Neural crest cell (in vitro differentiated cells): ENCODE measurements at places on chromosomes 4 and X. TPM values are rescaled to one million over a fixed set of nuclear protein-coding genes. Genes with fewer than 3 reads are reported as not detected.

- no peak for DNase-seq
Observed at GRCh38 chr4:183596067-183596757, 62.8 kb downstream of the RWDD4 start.

DNA sequence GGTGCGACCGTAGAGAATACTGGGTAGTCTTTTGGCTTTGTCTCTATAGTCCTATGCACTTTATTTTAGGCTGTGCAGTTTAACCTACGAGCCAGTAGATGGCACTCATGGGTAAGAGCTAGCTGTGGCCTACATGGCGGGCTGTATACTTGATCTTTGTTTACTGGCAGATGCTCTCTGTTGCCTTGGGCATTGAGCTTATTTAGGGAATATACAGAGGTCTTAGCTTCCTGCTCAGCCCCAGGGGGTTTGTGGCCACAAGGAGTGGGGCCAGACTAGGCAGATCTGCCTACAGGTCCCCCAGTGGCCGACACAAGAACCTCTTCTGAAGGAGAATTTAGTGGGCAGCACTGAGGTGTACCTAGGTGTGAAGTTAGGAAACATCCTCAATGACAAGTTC is 227.6 kb upstream of the HDX start:
- peak; percentile 2 for DNase-seq

- DNase-seq = no peak
Observed at GRCh38 chr4:154490234-154490582, 1.4 kb downstream of the DCHS2 start.

GRCh38 chrX:137574102-137574783 is 8.3 kb downstream of the ZIC3 start:
- no peak for DNase-seq

GRCh38 chr4:35934320-35934981 is 309.9 kb downstream of the ARAP2 start:
- DNase-seq = no peak

- DNase-seq = no peak
Observed at GRCh38 chr4:131644619-131645018, 1504.5 kb upstream of the PCDH10 start.

- no peak for DNase-seq
Observed at GRCh38 chrX:18895189-18895951, 88.5 kb downstream of the PHKA2 start.

DNA sequence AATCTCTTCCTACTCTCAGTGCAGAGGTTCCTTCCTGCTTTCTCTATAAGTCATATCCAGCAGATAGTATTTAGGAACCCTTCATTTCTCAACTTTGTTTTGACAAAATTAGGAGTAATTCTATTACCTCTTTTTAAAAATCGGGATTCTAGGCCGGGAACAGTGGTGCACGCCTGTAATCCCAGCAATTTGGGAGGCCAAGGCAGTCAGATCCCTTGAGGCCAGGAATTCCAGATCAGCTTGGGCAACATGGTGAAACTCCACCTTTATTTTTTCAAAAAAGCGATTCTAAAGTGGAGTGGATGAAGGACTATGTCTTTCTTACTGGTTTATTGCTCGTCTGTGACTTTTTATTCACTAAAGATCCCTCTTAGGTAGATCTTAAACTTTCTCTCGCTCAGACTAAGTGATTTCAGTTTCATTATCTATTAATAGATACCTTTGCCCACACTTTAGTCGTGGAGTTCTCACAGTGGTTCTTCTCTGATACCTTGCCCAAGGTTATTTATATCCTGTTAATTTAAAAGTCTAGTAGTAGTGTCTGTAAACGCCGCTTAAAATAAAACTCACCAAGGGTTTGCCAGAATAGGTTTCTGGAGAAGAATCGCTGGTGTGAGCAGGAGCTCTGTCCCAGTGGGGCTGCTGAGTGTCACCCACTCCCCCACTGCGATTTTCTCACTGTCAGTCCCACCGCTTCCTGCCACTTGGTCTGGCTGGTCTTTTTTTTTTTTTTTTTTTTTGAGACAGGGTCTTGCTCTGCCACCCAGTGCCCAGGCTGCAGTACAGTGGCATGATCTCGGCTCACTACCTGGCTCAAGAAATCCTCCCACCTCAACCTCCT is 27.0 kb upstream of the TMEM131L start:
- no peak for DNase-seq

DNA sequence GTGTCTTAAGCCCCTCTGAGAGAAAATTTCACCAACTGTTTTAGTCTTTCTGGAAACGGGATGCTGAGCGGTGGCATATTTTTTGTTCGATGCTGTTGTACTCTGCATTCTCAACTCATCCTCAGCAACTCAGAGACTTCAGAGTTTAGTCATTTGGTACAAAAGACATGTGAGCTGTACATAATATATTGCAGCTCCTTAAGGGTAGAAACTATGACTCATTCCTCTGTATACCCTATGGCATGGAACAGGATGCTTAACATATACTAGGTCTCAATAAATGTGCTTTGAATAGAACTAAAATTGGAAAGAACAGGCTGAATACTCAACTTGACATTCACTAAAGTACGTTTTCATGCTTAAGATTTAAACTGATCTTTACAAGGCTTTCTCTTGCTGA is 130.5 kb upstream of the SLITRK2 start:
- no peak for DNase-seq

GRCh38 chrX:47625365-47625764 is 4.4 kb downstream of the CFP start:
- no peak for DNase-seq

DNA sequence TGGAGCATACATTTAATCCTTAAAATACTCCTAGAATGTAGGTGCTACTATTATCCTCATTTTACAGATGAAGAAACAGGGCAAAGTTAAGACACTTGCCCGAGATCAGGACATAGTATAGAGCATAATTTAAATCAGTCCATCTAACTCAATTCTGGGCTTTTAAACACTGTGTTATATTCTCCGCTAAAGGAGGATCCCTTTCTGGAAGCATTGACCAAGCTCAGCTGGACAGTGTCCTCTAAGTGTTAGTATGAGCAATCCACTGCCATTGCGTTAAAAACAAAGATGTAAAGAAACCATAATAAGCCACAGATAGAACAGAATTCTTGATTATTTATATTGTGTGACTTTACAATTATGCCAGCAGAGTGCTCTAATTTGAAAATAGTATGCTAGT is 207.0 kb downstream of the ARHGAP24 start:
- DNase-seq = no peak

- no peak for DNase-seq
Observed at GRCh38 chr4:57465321-57466056, 355.3 kb upstream of the IGFBP7 start.

GRCh38 chr4:184400891-184401290 is 73.5 kb downstream of the IRF2 start:
- no peak for DNase-seq

DNA sequence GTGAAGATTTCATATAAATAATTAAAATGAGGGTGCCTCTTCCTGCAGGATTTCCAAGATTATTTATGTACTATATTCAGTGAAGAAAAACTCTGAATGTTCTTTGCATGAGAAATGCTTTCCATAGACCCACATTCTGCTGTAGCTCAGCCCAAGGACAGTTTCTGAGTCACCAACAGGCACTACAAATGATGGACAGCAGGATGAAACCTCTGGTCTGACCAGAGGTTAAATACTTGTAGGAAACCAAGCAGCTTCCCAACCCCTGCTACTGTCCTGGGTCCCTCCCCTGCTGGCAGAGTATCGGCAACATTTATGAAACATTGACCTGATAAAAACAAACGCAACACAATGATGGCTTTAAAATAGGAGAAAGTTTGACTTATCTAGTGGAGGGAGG is 73.1 kb downstream of the CXXC4 start:
- no peak for DNase-seq

DNA sequence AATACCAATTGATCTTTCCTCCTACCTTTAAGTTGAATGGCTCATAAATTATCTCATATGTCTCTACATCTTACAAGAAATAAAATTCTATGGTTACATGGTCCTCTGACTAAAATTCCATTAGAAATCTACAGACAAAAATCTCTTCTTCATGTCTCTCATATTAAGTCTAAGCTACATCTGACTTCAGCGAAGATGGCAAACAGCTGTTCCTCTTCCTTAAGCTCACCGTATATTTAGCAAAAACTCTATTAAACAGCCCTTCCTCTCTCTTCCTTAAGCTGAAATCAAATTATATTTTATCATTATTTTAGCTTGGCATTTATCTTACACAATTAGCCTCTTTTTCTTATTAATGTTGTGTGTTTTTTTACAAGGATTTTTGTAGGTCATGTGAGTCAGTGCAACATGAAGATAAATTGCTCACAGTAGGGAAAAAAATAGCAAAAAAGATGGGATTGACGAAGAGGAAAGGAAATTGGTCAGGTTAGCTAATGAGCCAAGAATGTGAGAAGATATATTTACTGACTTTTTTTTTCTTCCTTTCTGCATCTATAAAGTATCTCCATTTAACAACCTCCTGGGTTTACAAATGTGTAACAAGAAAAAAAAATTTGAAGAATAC is 2412.8 kb downstream of the ARAP2 start:
- DNase-seq = no peak

- no peak for DNase-seq
Observed at GRCh38 chr4:81038636-81039350, 8.3 kb downstream of the BMP3 start.

- DNase-seq = no peak
Observed at GRCh38 chrX:33171041-33171440, 40.3 kb downstream of the DMD start.

DNA sequence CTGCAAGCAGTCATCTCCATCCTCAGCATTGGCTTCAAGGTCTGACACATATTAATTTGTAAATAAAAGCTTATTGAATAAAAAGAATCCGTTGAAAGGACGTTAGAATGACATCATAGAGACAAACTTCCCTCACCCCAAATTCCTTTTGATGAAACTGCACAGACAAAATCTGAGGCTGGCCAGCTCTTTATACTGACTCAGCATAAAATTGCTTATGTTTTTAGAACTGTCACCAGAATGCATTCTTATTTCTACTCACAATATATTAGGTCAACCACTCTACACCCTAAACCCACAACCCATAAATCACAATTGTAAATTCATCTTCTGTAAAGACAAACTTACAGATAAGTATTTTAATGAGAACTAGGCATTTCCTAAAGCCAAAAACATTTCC is 359.2 kb upstream of the TEX13C start:
- DNase-seq = no peak

- DNase-seq = peak; percentile 33
Observed at GRCh38 chr4:138242076-138242833, at the start of gene SLC7A11. Gene SLC7A11 (minus strand): TSS chr4:138242349. CDS start chr4:138242069, 280 bp downstream.

- no peak for DNase-seq
Observed at GRCh38 chrX:129779747-129780146, at the start of gene SASH3. Gene SASH3 (plus strand): TSS chrX:129779949. CDS start chrX:129780098, 149 bp downstream.

- no peak for DNase-seq
Observed at GRCh38 chr4:844752-845232, 18.9 kb upstream of the CPLX1 start.

- no peak for DNase-seq
Observed at GRCh38 chr4:38133711-38134480, 173.7 kb downstream of the PTTG2 start.

GRCh38 chrX:22069586-22069985 is 37.5 kb downstream of the PHEX start:
- DNase-seq = no peak

DNA sequence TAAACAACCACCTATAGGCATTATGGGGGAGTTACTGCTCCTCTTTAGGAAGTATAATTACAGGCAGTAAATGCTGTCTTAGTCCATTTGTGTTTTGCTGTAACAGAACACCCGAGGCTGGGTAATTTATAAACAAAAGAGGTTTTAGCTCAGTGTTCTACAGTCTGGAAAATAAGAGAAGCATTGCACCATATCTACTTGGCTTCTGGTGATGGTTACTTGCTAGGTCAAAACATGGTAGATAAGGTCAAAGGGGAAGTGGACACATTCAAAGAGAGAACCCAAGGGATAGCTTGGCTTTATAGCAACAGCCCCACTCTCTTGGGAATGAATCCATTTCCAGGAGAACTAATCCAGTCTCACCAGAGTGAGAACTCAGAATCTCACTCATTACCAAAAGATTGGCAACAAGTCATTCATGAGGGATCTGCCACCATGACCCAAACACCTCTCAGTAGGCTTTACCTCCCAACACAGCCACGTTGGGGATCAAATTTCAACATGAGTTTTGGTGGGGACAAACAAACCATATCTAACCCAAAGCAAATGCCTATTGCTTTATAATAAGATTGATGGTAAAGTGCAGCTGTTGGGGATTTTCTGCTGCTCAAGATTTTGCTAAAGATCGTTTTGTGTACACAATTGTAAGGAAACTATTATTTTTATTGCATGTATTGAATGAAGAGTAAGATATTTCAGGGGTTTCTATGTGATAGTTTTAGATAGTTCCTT is 32.6 kb downstream of the STAG2 start:
- DNase-seq = no peak

- DNase-seq = no peak
Observed at GRCh38 chrX:134691453-134691852, 33.2 kb upstream of the PLAC1 start.

GRCh38 chr4:140109737-140110136 is 44.2 kb downstream of the MAML3 start:
- DNase-seq = no peak

Gene DLG3
- 54.3 and 65.6 TPM in 2 replicates for total RNA-seq

Gene HS3ST1
- 0.09 and 0.37 TPM in 2 replicates for total RNA-seq

Gene BANK1
- total RNA-seq = 0.11 and 0.44 TPM in 2 replicates

Gene IL3RA
- total RNA-seq = not detected in 2 replicates

Gene PCYT1B
- total RNA-seq = 32.3 and 34.0 TPM in 2 replicates

Gene UGT2A3
- not detected in 2 replicates for total RNA-seq

Gene HEPH
- total RNA-seq = 12.2 and 14.0 TPM in 2 replicates

Gene MMRN1
- 10.7 and 11.7 TPM in 2 replicates for total RNA-seq

Gene CYLC1
- total RNA-seq = not detected in 2 replicates

Gene PRSS12
- total RNA-seq = 1.1 and 1.7 TPM in 2 replicates

Gene RNF128
- total RNA-seq = not detected in 2 replicates
